ENCODE measurements at places on chromosomes 1 and 21.

GRCh38 chr21:35643176-35643575, 417.1 kb downstream of the SETD4 start:
- DNase-seq, result no peak

- DNase-seq, result no peak
Observed at GRCh38 chr21:16279731-16280581, 550.2 kb downstream of the USP25 start.

- no peak for DNase-seq
Observed at GRCh38 chr1:153417136-153417888, 992 bp downstream of the S100A7A start.

DNA sequence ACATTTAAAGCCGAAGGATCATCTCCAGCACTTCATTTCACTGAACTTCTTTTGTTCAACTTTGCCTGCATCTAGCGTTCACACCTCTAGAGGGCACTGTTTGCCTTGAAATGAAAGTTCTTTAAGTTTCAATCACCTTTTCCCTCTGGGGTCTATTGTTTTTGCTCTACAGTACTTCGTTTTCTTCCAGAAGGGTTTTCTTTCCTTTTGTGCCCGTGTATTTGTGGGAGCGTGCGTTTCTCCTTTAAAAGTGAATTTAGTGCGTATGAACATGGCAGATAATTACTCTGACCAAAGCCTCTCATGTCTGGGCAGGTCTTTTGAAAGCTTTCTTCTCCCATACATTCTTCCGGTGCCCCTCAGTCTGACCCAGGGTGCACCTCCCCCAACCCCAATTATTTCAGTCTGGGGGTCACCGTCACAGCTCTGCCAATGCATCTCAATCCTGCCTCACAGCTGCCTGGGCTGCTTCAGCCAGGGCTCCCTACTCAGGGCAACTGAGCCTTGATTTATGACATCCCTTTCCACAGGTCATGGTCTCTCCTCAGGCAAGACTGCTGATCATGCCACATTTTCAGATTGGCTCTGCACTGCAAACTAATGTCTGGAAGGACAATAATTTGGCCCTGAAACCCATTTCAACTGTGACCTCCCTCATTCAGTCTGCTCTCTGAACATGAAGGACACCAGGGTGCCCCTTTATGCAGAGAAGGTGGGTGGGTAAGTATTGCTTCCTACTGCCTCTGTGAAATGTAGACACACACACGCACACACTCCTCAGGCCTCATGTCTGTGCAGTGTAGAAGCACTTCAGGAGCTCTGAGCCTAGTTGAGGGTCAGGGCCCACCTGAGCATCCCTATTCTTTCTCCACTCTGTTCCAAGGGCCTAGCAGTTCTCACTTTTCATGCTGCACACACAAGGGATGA, 88.6 kb downstream of the NUF2 start:
- DNase-seq, result peak; percentile 28

GRCh38 chr21:26179501-26179900, 8.9 kb upstream of the APP start:
- DNase-seq, result no peak

- no peak for DNase-seq
Observed at GRCh38 chr1:30403726-30404125, 319.7 kb downstream of the MATN1 start.

- no peak for DNase-seq
Observed at GRCh38 chr1:1331068-1331965, at the start of gene TAS1R3. Gene TAS1R3 (plus strand): TSS chr1:1331280. CDS start chr1:1331346, 66 bp downstream.

- DNase-seq, result no peak
Observed at GRCh38 chr1:13829152-13829769, 129.3 kb downstream of the PRDM2 start.

- no peak for DNase-seq
Observed at GRCh38 chr1:167022384-167022783, 33.3 kb downstream of the MAEL start.

GRCh38 chr1:115829023-115829674, 11.8 kb downstream of the NHLH2 start:
- DNase-seq, result no peak

DNA sequence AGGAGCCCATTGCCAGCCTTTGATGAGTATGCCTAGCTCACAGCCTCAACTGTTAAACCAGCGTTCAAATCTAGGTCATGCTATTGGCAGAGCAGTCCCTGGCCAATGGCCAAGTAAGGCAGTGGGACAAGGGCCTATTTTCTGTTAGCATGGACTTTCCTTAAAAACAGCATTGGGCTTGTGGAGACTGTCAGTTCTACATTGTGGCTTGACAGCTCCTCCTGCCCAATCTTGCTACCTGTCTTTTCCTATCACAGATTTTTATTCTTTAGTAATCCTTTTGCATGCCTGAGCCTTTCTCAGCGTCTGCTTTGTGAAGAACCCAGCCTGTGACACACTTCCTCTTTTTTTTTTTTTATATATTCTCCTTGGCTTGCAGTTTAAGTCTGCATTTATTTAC, 56.4 kb downstream of the DIP2A start:
- no peak for DNase-seq

- no peak for DNase-seq
Observed at GRCh38 chr1:246169019-246169418, 338.1 kb downstream of the SMYD3 start.

- no peak for DNase-seq
Observed at GRCh38 chr1:31814631-31815306, 1.1 kb downstream of the SPOCD1 start.
